ENCODE measurements at places on chromosomes 7 and 10.

GRCh38 chr10:102402512-102402896 is 7.0 kb downstream of the NFKB2 start:
- no peak for DNase-seq

GRCh38 chr7:124152859-124153692 is 120.2 kb upstream of the TMEM229A start:
- DNase-seq: no peak

DNA sequence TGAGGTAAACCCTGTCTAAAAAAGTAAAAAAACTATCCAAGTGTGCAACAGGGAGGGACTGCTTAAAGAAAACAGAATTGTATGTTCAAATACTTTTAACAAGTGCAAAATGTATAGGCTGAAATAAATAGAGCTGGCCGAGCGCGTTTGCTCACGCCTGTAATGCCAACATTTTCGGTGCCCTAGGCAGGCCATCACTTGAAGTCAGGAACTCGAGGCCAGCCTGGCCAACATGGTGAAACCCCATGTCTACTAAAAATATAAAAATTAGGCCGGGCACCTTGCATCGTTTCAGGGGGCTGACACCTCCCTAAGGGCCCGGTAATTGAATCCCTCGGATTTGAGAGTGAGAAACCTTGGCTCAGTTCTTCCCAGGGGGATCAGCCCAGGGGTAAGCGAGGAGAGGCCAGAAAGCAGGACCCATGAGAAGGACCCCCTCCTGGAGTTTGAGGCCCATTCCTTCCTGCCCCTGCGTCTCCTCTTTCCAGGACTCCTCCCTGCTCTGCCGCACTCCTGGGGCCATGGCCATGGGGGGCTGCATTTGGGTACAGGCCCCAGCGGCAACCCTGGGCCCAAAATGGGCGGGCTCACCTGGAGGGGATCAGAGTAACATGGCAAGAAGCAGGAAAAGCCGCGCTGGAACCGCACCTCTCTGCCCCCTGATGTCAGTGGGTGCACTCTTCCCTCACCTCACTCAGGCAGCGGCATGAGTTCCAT is 75.5 kb upstream of the TMEM248 start:
- DNase-seq: no peak

DNA sequence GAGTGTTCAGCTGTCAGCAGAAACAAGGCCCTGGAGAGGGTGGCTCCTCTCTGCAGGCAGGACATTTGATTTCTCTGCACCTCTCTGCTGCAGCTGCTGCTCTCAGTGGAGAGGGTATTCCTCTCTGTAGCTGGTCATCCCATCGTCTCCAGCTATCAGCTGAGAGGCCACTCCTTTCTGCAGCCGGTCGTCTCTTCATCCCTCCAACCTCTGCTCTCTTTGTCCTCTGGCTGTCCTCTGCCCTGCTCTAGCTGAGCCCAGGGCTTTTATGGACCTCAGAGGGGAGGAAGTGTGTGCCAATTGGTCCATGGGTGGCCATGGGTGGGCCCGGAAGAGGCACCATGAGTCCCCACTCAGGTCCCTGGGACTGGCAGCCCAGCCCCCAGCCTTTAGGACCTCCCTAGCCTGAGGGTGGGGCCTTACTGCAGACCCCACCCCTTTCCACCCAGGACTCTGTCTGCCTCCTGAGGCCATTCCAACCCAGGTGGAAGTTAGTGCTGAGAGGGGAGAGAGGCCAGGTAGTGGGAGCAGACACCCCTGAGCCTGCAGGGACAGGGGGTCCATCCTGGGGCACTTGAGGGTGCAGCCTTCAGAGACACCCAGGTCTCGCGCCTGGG is 26.2 kb upstream of the CDCA7L start:
- DNase-seq: no peak

DNA sequence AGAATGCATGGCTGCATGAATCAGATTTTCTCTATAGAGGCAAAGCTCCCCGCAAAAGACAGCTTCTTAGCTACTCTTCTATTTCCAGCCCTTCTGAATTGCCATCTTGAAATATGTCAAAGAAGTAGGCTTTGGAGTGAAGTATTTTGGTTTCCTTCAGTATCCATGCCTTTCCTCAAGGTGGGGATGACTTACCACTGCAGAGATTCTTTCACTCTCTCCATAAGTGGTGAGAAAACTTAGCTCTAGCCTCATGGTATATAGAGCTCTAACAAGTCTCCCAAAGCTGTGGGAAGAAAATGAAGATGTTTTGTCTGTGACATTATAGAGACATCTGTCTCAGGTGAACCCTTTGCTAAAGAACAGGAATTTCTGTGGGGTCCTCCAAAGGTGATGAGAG is 89.6 kb upstream of the ITGB1 start:
- DNase-seq: no peak

GRCh38 chr10:48945441-48946130 is 5.9 kb upstream of the LRRC18 start:
- DNase-seq: no peak

DNA sequence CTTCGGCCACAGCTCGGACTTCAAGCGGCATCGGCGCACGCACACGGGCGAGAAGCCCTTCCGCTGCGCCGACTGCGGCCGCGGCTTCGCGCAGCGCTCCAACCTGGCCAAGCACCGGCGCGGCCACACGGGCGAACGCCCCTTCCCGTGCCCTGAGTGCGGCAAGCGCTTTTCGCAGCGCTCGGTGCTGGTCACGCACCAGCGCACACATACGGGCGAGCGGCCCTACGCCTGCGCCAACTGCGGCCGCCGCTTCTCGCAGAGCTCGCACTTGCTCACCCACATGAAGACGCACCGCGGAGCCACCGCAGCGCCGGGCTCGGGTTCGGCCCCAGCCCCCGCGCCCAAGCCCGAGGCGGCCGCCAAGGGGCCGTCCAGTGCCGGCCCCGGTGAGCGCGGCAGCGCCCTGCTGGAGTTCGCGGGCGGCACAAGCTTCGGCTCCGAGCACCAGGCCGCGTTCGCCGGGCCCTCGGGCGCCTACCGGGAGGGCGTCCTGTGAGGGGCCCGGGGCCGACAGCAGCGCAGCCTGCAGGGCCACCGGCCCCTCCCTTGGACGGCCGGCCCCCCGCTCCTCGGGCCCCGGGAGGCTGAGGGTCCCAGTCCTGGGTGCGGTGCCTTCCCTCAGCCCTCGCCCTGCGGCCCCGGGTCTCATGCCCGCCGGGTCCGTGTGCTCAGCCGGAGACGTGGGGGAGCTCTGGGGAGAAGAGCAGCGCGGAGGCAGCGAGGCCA is 17.2 kb downstream of the ZNF316 start:
- DNase-seq: no peak

GRCh38 chr10:124975977-124976514 is 34.1 kb downstream of the ZRANB1 start:
- DNase-seq: no peak

DNA sequence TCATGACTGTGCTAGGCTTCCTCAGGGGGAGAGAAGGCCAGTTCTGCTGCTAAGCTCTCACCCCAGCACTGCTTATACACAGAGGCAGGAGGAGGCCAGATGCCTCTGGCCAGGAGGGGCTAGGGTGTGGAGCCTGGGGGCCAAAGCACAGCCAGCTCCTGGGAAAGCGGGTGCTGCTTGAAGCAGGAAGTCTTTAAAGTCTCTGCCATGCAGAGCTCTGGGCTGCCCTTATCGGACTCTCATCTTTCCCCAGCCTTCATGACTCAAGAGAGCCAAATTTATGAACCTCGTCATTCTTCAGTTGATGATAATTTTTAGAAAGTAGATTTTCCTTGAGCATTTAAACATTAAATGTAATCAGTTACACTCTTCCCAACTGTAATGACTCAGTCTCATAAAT is 11.2 kb upstream of the TSPAN14 start:
- DNase-seq: peak; percentile 35

DNA sequence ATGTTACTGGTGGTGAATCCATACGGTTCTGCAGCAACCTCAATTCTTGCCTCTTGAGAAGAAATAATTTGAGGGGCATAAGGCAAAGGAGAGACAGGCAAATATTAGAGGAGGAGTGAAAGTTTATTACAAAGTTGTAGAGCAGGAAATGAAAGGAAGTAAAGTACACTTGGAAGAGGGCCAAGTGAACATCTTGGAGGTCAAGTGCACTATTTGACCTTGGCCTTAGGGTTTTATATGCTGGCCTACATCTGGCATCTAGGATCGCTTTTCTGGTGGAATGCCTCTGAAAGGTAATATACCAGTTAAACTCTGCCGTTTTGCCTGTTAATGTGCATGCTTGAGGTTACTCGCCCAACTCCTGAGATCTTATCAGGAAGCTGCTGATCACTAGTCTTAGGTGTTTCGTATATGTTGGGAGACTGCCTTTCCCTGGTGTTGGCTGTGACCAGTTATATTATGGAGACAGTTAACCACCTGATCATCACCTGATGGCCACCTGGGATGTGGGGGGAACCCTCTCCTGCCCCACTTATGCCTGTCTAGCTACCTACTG is 66.1 kb upstream of the CYP2C18 start:
- no peak for DNase-seq

Data from common myeloid progenitor, CD34-positive (primary cell).